ENCODE measurements at places on chromosomes 1 and 21.

- no peak for DNase-seq
These were observed 17.6 kb upstream of the CCT8 start for GRCh38 chr21:29091033-29091432.

DNA sequence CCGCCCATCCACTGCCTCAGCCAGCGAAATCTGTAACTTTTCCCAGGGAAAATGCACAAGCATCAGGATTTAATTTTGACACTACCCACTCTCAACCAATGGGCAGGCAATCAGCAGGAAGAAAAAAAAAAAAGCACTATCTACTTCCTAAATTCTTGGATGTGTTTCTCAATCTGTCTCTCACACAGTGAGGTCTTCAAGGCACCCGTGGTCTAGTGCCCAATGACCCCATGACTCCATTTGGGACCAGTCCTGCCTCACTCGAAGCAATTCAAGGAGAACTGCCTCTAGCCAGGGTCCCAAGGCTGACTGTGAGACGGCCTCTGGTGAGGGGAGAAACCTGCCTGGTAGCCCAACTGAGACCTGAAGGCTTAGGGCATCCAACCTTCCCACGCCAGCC is 35.9 kb downstream of the CSF1 start:
- DNase-seq = no peak

DNA sequence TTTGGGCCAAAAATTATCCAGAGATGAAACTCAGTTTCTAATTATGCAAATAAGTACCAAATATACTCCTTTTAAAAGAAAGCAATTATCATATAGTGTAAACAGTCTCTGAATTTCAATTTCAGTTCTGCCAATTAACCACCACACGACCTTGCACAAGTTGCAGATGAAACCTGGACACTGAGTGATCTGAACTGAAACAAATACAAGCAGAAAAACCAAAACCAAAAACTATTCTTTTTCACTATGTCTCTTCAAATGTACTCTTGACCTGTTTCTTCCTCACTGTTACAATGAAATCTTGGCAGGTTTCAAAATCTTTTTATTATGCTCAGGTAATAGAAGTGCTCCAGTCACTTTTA is 79.2 kb downstream of the TYW3 start:
- peak; percentile 24 for DNase-seq

DNA sequence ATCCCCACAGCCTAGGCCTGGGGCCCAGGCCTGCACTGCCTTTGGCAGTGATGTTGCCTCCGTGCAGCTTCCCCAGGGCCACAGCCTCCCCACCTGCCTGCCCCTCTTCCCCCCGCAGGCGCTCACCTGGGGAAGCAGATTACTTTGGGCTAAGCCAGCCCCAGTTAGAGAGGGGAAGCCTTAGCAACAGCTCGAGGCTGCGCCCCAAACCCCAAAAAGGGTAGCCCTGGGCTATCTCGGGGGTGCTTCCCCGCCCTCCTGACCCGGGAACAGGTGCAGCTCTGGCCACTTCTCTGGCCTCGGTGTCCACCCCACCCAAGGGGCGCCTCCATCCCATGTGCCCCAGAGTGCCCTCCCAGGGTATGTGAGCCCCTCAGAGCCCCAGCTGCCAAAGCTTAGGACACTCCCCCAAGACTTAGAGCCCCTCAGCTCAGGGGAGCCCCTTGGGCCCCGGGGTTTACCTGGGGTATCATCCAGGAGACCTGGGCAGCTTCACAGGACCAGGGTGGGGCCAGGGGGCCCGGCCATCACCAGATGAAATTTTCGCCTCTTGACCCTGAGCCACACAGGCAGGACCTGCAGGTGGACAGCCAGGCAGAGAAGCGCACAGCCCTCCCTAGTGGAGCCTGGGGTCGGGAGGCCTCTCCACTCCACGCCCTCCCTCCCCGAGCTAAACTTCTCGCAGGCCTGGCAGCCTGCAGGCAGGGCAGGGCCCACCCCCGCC is 3.3 kb upstream of the TTC34 start:
- DNase-seq = no peak

- DNase-seq = no peak
These were observed 1.3 kb upstream of the S100A10 start for GRCh38 chr1:151994956-151995355.

GRCh38 chr1:241081473-241081872 is 275.5 kb downstream of the RGS7 start:
- DNase-seq = no peak

GRCh38 chr1:16625497-16626408 is 12.4 kb upstream of the NBPF1 start:
- no peak for DNase-seq

DNA sequence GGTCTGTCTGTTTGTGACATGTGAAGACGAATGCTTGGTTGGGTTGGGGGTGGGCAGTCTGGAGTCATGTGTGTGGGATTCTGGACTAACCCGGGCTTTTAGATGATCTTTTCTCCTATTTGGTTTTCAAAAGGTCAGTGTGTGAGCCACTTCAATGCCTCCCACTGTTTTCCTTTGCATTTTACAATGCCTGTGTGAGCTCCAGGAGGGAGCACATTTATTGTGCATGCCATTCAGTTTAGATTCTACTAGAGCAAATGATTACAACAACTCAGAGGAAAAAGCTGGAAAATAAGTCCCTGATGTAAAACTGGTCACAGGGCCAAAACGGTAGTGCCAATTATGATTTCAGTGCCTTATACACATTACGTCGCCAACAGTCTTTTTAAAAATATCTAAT is 90.9 kb downstream of the LYPLAL1 start:
- DNase-seq = no peak

- no peak for DNase-seq
These were observed 206.3 kb upstream of the SAMSN1 start for GRCh38 chr21:14752345-14752909.

- no peak for DNase-seq
These were observed 8.9 kb downstream of the XKR8 start for GRCh38 chr1:27968692-27969091.

GRCh38 chr1:167584581-167584980 is 31.0 kb upstream of the CREG1 start:
- no peak for DNase-seq

DNA sequence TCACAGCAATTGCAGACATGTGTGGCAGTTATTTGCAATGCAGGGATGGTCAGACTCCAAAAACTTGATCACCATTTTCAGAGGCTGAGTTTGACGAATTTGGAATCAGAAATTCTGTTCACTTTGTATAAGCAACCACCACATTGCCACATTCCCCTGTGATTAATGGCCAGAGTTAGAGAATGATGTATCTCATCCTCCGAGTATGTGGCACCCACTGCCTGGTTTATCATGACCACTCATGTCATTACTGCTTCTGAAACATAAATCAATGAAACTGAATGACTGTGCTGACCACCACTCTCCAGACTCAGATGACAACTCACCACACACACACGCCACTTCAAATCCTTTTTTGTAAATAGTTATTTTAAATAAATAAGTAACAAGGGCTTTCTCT is 66.6 kb upstream of the CACHD1 start:
- DNase-seq = no peak

DNA sequence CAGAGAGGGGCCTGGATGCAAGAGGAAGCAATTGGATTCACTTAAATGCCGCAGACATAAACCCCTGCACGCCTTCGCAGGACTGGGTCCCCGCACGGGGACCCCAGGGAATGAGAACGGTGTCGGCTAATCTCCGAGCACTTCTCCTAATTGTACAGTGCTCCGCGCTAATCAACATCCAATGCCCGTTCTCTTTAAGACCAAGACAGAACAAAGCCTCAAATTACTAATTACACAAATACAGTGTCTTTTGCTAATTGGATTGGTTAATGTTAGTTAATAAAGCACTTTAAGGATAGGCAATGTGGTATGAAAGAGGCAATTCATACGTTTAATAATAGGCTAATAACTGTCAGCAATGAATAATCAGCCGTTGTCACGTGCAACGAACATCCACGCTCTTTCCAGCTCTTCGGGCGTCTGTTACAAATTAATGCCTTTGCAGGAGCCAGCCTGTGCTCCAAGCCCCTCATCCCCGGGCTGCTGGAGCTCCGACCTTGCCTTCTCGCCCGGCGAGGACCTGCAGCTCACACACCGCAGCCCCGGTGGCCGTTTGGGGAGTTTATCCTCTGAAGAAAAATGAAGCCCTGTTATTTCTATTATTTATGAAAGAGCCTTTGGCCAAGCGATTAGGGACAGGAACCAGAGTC is 157.8 kb downstream of the PRDM16 start:
- DNase-seq = no peak

GRCh38 chr1:225944951-225945350 is 3.9 kb upstream of the LEFTY2 start:
- DNase-seq = no peak

DNA sequence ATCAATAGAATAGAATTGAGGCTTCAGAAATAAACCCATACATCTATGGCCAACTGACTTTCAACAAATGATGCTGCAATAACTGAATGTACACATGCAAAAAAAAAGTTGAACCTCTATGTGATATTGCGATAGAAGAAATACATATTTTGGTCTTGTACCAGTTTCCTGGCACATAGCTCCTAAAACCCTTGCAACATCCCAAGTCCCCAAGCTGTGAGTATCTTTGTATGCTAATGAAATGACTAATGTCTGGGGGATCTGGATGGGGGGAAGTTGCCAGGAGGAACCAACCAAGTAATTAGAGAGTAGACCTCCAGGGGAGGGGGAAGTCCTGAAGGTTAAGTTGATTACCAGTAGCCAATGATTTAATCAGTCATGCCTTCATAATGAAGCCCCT is 24.4 kb downstream of the BLZF1 start:
- DNase-seq = no peak

- no peak for DNase-seq
These were observed 83.3 kb upstream of the PGBD5 start for GRCh38 chr1:230509281-230509977.

DNA sequence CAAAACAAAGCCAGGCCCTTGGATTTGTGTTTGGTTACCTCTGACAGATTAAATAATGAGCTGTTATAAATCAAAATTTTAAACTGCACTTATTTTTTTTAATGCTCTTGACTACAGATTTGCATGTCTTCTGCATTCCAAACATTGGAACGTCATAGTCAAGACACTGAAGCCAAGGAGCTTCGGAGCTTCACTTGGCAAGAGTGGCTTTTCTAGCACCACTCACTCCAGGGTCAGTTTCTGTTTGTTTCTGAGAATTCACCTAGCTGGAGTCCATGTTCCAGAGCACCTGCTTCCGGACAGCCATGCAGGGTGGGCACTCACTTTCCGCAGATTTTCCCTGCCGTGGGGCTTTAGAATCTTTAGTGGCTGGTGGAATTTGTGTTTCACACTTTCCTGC is 202.9 kb downstream of the ZP4 start:
- DNase-seq = no peak

- DNase-seq = no peak
These were observed 49.6 kb downstream of the RPL5 start for GRCh38 chr1:92881391-92881790.

GRCh38 chr1:13945856-13946255 is 245.9 kb downstream of the PRDM2 start:
- DNase-seq = no peak

GRCh38 chr21:43312751-43313169 is 114.2 kb downstream of the SIK1 start:
- peak; percentile 95 for DNase-seq

DNA sequence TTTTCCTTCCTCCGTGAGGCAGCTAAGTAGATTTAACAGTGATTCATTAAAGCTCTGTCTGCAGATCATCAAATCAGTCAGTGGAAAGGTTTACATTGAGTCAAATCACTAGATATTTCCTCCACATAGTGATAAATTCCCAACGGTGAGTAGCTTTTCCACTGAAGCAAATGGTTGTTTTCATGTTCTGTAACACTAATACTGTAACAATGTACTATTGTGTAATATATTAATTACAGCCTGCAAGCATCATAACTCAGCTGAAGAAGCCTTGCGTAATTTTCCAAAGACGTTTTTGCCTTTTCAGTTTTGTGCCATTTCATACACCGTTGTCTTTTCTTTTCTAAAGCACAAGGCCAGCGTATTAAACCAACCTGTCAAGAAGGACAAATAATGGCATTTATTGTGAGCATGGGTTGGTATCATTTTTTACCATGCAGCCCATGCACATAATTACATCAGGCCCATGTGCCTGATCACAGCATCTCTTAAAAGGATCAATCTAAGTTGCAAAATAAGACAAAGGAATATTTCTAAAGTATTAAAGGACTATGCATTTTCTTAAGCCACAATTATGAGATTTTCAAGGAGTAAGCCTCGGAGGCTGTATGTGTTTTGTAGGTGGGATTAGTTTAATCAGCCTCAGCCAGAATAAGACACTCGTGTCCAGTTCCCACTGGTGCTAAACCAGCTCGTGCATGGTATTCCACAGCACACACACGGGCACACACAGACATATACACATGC is 16.7 kb upstream of the PDE9A start:
- no peak for DNase-seq

GRCh38 chr1:183370399-183371058 is 47.7 kb downstream of the NMNAT2 start:
- no peak for DNase-seq

GRCh38 chr1:165836664-165837482 is 9.5 kb downstream of the UCK2 start:
- no peak for DNase-seq

- DNase-seq = no peak
These were observed 8.8 kb upstream of the BTG2 start for GRCh38 chr1:203296460-203297073.

- DNase-seq = peak; percentile 9
These were observed 358.1 kb downstream of the LRRIQ3 start for GRCh38 chr1:73839922-73840321.

GRCh38 chr1:33735624-33736023 is 128.3 kb upstream of the HMGB4 start:
- peak; percentile 9 for DNase-seq

- no peak for DNase-seq
These were observed 34.2 kb downstream of the KRTAP10-1 start for GRCh38 chr21:44505673-44506278.

GRCh38 chr1:246178717-246179311 is 328.3 kb downstream of the SMYD3 start:
- DNase-seq = no peak

DNA sequence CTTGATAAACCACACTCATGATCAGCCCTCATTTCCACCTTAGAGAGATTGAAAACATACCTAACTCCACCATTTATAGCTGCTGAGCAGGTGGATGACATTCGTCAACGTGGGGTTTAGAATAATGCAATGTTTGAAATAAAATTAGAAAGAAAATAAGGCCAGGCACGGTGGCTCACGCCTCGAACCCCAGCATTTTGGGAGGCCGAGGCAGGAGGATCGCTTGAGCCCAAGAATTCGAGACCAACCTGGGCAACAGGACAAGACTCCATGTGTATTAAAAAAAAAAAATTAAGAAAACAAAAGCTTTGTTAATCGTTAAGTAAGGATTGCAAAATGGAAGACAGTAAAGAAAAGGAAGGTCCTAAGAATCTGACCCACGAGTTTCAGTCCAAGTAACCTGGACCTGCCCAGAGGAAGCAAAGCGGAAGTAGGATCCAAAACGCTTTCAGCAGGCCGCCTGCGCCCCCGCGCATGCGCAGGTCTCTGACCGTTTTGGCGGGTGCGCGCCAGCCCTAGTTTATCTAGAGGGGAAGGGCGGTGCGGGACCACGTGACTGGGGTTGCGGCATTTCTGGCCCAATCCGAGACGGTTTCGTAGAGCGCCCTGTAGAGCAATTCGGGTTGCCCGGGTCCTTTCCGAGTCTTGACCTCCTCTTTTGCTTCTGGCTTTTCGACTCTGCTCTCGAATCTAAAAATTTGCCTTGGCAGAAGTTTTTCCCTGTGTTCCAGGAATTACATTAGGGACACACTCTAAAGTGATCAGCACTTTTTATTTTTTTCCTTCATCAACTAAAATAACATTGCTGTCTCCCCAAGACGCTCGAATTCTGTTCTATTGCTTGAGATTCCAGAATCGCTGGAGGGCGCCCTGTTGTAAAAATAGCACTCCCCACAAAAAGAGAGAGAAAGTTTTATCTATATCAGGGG is 22.5 kb downstream of the ANP32E start:
- peak; percentile 93 for DNase-seq
